Activated naive CD4-positive, alpha-beta T cell (primary cell): ENCODE measurements at places on chromosomes 7 and 10.

DNA sequence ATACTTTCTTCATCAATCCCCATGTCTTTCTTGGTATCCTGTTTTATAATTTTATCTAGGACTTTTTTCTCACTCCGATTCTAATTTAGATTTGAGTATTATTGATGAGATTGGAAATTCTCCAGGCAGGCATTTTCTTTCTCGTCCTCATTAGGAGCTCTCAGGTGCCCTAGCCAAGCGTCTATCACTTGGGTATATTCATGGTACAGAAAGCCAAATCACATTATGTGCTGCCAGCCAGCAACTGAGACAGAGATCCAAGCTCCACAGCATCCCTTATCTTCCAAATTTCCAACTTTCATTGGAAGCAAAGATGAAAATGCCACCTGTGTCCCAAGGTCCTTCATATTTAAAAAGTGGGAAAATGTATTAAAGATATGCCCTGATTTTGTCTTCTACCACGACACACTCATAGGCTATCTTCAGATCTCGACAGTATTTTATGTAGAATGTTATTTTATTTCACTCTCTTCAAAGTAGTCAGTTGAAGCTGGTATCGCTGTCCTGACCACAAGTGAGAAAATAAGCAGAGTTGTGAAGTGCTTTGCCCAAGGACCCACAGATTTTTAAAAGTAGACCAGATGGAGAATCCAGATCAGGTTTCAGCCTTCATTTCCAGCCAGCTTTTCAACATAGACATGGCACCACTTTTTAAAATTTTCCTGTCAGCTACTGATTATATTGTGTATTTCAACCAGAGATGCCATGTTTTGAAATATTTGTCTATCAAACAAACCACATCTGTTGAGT is 773.4 kb downstream of the CNTNAP2 start:
- DNase-seq = no peak

- no peak for DNase-seq
These were observed 143.5 kb upstream of the ASAH2 start for GRCh38 chr10:50394832-50395231.

GRCh38 chr10:132446661-132447445 is 49.9 kb downstream of the PWWP2B start:
- DNase-seq = peak; percentile 31

DNA sequence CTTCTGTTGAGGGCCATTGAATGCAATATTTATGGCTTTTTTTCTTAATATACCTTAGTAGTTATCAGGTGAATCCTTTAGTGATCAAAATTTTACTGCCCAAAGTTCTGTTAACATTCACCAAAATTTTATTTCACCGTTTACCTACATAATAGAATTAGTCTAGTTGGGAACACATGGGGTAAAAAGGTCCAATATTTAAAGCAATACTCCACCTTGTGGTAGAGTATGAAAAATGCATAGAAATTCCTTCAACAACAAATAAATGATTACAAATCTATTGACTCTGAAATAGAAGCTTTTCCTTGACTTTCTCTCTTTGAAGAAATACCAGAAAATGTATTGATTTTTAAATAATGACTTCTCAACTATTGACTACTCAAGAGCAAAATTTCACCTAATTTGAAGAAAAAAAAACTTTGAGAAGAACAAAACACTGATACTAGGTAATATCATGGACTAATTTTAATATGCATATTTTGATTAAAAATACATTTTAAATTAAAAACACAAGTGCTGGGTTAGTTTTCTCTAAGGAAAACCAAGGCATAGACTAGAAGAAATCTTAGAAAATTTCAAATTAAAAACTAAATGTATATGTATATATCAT is 43.3 kb downstream of the POLR1F start:
- no peak for DNase-seq

GRCh38 chr10:58967551-58968388 is 208.7 kb upstream of the PHYHIPL start:
- DNase-seq = no peak

- DNase-seq = no peak
These were observed 150.2 kb upstream of the FERD3L start for GRCh38 chr7:19295376-19295775.

DNA sequence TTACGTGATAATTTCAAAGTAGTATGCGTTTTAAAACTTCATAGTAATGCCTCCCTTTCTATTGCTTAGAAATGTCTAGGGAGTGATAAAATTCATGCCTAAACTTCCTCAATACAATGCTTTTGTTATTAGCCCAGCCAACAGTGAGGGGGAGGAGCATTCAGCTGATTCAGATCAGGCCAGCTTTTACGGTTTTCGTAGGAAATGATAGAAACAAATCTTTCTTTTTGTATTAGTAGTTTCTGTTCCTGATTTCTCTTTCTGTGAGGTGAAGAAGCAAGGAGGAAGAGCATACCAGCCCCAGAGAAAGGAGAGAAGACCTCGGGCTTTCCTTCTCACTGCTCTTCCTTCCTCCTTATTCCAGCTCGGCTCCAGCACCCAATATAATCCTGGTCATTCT is 35.2 kb upstream of the ITPRID1 start:
- no peak for DNase-seq

DNA sequence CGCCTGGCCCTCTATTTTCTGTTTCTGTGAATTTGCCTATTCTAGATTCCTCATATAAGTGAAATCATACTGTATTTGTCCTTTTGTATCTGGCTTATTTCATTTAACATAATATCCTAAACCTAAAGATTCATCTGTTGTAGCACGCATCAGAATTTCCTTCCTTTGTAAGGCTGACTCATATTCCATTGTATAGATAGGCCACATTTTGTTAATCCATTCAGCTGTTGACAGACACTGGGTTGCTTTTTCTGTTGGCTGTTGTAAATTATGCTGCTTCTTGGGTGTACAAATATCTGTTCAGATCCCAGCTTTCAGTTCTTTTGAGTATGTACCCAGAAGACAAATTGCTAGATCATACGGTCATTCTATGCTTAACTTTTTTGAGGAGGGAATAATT is 28.8 kb upstream of the CUL1 start:
- DNase-seq = no peak

DNA sequence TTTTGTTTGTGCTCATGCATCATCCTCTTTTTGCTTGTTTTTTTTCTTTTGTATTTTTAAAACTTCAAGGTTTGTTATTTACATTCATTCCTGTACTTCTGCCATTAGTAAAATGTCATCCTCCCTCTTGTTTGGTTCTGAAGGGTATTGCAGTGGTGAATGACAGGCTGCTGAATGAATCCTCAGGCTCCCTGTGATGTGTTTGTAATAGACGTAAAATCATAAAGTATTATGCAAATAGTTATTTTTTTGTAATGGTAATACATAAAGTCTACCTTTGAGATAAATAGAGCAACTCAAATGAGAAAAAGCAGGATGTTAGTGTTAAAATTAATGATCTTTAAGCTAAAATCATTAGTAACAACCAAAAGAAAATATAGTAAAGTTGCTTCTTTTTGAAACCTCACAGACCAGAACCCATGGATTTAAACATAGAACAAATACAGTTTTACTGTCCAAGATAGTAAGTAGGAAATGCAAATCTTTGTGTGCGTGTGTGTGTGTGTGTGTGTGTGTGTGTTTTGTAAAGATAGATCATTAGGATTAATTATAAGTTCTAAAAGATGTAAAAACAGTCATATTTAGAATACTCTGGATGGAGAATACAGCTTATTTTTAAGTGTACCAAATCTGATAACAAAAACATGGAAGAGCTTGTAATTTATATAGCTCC is 4.5 kb downstream of the GLCCI1 start:
- no peak for DNase-seq

GRCh38 chr7:29953726-29954347 is 35.8 kb downstream of the SCRN1 start:
- DNase-seq = no peak

DNA sequence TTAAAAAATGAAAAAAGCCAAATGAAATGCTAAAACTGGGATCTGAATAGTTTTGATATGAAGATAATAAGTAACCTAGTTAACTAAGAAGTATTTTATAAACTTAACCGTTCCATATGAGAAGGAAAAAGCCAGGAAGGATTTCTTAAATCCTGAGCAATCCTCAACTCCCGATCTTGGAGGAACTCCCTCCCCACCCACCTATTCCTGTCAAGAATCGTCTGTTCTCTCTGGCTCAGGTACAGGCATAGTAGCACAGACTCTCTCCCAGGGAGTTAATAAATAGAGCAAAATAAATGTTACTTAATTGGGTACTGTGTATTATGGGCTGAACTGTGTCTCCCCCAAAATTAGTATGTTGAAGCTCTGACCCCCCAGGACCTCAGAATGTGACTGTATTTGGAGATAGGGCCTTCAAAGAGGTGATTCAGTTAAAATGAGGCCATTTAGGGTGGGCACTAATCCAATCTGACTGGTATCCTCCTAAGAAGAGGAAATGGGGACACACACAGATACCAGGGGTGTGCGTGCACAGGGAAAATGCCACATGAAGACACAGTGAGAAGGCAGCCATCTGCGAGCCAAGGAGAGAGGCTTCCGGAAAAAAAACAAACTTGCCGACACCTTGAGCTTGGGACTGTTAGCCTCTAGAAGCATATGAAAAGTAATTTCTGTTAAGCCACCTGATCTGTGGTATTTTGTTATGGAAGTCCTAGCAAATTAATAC is 28.7 kb downstream of the PUS7 start:
- DNase-seq = no peak

DNA sequence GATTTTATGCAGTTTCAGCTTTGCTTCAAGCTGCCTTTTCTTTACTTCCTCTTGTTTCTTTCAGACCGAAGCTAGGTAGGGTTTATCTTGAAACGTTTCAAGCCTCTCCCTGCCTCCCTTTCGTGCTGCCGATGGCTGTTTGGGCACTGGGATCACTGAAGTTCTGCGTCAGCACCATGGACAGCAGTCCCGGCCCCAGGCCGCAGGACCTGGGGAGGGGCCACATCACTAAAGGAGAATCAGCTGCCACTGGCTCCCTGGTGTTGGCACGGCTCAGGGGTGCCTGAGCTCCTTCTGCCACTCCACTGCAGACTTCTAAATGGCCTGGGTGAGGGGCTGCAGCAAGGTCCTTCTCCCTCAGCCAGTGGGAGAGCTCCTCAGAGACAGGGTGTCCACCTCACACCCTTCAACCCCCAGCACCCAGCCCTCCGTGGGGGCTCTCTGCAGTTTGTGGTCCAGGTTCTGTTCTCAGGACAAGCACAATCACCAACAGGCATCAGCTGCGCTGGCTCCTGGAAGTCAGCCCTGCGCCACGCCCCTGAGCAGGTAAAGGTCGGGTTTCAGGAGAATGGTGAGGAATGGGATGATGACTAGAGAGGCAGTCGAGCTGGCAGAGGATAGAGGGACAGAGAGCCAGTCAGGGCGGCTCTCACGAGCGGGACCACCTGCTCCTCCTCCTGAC is 387.2 kb downstream of the TCERG1L start:
- no peak for DNase-seq

DNA sequence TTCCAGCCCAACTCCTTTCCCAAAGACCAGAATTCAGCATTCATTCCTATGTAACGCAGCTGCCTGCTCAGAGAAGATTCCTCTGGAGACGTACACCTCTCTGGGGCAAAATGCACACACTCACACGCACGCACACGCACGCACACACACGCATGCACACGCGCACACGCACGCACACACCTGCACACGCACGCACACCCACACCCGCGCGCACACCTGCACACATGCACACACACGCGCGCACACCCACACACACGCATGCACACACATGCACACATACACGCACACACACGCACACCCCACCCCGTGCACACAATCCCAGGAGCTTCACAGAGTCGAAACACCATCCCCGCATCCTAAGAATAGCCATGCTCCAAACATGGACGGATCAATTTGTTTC is 13.0 kb downstream of the MMD2 start:
- DNase-seq = no peak

DNA sequence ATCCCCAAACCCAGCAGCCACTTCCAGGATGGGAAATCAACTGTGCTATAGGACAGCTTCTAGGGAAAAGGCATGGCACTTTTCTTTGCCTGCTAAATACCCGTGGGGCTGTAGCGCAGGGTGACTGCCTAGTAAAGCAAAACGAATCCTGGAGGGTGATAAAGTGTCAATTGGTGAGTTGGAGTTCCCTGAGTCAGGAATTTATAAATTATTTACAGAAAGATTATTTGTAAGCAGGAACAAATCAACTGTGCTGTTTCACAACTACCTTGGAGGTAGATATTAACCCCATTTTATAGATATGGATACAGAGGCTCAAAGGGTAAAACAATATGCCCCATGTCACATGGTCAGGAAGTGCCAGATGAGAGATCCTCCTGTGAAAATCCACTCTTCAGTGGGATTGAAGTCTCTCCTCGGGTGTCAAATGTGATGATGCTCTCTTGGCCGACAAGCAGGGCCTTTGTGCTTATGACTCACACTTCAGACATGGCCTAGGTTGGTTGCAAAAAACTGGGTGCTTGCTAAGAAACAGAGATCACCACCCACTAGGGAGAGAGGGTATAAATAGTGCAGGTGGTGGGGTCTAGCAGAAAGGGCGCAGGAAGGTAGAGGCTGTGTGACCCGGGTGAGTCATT is 383.2 kb upstream of the ZMIZ1 start:
- DNase-seq = no peak

DNA sequence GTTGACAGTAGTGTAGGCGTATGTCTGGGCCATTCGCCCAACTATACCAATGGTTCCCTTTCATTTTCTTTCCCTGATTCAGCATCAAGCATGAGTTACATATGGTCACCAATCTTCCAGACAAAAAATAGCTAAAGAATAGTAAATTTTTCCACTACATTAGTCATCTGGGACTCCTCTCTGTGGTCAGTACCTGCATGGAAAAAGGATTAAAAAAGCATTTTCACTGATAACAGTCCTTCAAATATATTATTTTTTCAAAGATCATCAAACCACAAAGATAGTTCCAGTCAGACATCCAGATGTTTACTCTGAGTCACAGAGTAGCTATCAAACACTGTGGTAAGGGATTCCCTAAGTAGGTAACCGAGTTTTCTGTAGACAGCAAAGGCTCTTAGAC is 302.6 kb upstream of the SEMA3D start:
- no peak for DNase-seq

GRCh38 chr7:133664528-133664927 is 411.6 kb downstream of the EXOC4 start:
- no peak for DNase-seq

- no peak for DNase-seq
These were observed 130.6 kb downstream of the CAMK1D start for GRCh38 chr10:12479924-12480323.

DNA sequence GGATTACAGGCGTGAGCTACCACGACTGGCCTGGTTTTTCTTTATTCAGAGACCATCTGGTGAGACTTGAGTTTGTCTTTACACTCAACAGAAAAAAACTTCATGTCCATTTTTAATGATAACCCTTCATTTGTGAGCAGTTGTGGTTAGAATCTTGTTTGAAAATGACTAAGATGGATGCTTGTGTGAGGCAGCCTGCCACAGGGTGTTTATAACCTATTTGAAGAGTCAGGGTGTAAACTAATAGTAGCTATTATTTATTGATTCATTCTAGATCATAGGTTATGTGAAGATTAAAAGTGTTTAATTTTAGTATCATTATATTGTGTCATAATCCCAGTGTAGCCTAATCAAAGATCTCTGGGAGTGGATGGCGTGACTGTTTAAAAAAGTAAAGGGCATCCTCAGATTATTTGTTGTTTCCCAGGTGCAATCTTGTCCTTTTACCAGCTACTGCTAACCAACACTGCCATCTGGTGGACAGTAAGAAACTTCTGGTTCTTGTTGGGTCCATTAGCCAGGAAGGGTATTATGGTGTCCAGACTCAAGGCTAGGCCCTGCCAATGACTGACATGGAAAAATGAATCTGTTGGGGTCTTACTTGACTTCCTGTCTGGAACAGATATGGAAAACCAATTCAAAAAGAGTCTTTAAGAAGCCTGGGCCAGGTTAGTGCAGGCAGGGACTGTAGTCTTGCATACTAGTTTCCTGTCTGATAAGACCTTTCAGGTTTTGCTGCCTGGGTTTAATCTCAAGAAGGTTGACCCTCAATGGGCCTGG is 24.9 kb downstream of the NRBF2 start:
- DNase-seq = no peak
